ENCODE measurements at places on chromosomes 11 and 22.

- DNase-seq = no peak
These were observed 70.3 kb downstream of the MAML2 start for GRCh38 chr11:96272529-96273222.

- no peak for DNase-seq
These were observed 826 bp upstream of the PTPRJ start for GRCh38 chr11:47979378-47980087.

DNA sequence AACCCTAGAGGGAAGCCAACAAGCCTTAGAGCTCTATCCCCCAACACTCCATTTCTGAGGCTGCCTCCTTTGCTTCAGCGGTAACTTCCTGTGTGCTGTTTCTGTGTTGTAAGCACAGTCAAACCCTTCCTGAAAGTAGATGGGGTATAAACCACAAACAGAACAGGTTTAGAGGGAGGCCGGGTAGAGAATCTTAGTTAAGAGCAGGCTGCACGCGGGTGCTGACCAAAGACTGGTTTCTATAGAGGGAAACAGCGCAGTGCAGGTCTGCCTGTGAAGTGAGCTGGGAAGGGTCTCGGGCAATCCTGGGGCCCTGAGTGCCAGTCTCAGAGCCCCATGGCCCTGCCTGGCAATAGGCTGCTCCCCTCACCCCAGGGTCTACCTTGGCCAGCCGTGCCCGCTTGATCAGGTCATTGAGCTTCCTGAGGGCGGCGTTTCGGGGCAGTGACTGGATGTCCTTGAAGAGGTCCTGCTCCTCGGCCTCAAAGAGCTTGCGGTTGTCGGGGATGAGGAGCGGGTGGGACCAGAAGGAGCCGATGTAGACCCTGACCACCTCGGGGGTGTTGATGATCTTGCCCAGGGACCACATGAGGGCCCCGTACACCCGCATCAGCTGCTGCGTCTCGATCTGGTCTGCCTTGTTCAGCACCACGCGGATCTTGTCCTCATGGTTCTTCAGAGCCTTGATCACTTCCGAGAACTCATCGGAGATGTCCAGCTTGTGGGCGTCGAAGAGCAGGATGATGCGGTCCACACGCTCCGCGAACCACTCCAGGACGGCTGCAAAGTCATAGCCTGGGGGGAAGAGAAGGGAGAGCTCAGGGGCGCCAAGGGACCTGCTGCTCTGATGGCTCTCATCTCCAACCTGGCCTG is 15.3 kb upstream of the CDC42BPG start:
- DNase-seq = peak; percentile 51

- DNase-seq = peak; percentile 4
These were observed 10.0 kb upstream of the CCDC83 start for GRCh38 chr11:85845124-85845631.

DNA sequence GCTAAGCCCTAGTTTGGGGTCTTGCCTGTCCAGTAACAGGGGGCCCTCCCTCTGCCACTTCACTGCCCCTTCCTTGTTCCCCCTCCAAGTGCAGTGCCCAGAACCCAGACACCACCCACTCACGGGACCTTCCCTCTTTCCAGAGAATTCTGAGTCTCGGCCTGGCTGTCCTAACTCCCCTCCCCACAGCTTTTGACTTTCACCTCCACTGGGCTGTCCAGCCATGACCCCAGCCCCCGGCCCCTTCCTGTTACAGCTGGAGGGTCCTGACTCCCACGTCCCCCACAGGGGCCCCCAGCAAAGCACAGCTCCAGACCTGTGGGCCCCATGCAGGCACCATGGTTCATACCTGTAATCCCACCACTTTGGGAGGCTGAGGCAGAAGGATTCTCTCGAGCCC is 71.5 kb downstream of the BRD1 start:
- no peak for DNase-seq

DNA sequence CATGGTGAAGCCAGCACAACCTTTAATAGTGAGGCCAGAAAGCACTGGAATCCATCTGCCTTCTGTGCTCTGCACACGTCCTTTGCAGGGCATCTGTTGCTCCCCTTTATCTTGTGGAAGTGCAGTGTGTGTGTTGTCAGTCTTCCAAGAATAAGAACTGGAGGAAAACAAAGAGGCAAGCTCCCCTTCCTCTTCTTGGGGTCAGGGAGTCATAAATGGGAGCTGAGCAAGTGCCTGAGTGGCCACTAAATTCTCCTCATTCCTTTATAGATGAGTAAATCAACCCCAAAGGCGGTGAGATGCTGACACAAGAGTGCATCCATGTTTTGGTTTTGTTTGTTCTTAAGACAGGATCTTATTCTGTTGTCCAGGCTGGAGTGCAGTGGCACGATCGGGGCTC is 38.3 kb downstream of the WT1 start:
- no peak for DNase-seq

DNA sequence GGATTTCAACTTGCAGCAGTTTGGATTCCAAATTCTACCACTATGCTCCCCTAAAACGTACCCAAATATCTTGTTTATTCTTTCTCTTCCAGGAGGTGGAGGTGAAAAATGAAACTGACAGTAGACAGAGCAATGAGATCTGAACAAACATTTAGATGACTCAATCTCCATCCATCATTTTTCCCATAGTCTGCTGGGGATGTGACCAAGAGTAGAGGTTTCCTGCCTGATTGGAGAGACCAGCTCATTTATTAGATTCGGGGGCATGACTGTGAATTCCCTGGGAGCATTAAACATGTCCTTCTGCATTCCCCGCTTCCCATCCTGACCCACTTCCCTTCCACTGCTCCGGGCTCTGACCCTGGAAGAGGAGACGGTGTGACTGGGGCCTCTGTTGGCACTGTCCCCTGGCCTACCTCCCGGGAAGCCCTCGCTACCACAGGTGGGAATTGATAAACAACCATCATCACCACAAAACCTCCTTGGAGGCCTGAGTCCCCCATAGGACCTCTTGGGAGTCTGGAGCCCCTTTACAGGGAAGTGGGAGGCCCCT is 20.3 kb downstream of the DKK3 start:
- no peak for DNase-seq

DNA sequence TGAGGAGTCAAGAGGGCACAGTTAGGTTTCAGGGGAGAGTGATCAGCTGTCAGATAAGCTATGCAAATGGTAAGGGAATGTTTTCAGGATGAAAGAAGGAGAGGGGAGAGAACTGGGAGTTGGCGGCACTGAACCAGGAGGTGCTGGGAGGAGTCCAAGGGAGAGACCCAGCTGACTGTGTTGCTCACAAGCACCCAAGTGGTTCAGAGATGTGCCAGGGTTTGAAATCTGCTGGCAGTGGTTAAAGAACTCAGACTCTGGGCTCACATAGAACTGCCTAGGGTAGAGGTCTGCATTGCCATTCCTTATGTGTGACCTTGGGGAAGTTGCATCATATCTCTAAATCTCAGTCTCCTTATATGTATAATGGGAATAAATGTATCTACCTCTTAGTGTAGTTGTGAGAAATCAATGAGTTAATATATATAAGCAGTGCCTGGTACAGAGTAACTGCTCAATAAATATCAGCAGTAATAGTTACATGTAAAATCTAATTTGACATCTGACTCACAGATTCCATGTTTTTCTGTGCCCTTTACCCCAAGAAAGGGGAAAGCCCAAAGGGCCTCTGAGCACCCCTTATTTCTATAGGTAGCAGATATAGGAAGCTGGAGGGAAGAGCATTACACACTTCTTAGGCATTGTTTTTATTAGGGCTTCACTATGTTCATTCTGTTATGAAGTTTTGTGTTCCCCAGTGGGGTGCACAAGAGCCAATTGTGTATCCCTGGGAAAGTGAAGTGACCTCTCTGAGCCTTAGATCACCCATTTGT is 66.9 kb upstream of the SESN3 start:
- no peak for DNase-seq

DNA sequence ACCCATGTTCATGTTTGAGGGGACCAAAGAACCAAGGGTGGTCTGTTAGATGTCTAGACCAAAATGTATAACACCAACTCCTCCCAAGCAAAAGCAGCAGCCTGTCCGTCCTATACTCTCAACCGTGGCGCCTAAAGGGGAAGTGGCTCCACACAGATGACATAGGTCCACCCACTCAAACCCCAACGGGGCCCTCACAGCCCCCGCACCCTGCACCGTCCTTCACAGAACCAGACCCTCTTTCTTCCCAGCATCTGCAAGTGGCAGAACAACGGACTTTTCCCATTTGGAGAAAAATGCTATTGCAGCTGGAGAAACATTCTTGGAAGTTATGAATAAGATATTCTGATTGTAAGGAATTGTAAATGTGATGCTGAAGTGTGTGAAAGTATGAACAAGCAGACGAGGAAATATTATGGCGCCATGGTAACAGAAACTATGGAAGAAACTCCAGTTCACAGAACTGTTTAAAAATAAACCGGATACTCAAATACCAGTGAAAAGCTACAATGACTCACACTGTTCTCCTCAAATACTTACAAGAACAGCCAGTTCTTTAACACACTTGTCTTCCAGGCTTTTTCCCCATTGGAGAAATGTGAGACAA is 76.5 kb upstream of the ARFGAP3 start:
- peak; percentile 86 for DNase-seq

DNA sequence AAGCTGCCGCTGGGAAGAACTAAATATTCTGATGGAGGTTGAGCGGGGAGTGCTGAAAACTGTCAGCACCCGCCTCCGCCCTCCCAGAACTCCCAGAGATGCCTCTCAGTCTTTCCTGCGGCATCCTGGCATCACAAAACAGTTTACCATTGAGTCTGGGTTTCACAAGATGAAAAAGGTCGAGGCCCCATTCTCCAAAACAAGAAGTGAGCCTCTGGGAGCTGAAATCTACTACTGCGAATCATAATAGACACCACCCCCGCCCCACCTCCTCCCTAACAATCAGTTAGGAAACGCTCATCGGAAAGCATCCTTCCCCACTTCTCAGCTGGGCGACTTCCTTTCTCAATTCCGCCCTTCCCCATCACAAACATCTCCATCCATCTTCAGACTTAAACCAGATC is 1.0 kb downstream of the SUN2 start:
- DNase-seq = peak; percentile 84

DNA sequence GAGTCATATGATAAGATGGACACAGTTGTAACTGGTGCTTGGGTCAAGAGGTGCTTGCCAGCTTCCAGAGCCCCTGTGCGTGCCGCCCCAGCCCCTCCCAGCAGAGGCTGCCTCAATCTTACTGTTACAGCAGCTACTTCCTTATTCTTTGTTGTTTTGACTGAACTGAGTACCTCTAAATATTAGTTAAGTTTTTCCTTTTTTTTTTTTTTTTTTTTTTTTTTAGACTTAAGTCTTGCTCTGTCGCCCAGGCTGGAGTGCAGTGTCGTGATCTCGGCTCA is 8.8 kb downstream of the ZBED4 start:
- peak; percentile 19 for DNase-seq
